ENCODE measurements at places on chromosomes 2 and 18.

- no peak for DNase-seq
Measured at GRCh38 chr2:183614799-183615435, 490.7 kb downstream of the NUP35 start.

- DNase-seq = peak; percentile 28
Measured at GRCh38 chr2:42216694-42217093, 47.5 kb downstream of the EML4 start.

GRCh38 chr18:34880403-34880802, 160.8 kb upstream of the MAPRE2 start:
- no peak for DNase-seq

- no peak for DNase-seq
Measured at GRCh38 chr2:27973592-27973991, 83.1 kb downstream of the BABAM2 start.

DNA sequence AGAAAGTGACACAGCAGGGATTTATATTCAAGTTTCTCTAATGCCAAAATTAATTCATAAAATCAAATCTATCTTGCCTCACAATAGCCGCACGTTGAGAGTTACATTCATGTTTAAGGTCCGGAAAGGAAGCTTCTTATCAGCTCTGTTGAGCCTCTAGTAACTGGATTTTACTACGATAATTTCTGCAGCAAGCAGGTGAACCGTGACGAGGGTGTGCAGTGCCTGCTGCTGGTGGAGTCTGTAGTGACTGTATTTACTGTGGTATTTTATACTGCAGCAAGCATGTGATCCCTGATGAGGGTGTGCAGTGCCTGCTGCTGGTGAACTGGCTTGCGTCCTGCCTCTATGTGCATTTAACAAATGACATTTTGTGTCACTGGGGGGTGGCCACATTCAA, 120.0 kb downstream of the SNTG2 start:
- DNase-seq = no peak

GRCh38 chr2:111227716-111228141, 107.0 kb downstream of the BCL2L11 start:
- DNase-seq = no peak

DNA sequence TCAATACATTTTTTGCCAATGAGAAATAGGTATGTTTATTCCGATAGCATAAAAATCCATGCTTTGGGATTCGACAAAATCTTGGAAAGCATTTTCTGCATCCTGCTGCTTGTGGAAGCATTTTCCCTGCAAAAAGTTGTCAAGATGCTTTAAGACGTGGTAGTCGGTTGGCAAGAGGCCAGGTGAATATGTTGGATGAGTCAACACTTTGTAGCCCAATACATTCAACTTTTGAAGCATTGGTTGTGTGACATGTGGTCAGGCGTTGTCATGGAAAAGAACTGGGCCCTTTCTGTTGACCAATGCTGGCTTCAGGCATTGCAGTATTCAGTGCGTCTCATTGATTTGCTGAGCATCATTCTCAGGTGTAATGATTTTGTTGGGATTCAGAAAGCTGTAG, 764.5 kb downstream of the TRIB2 start:
- peak; percentile 1 for DNase-seq

GRCh38 chr18:62904396-62905285, 189.3 kb downstream of the PHLPP1 start:
- no peak for DNase-seq

DNA sequence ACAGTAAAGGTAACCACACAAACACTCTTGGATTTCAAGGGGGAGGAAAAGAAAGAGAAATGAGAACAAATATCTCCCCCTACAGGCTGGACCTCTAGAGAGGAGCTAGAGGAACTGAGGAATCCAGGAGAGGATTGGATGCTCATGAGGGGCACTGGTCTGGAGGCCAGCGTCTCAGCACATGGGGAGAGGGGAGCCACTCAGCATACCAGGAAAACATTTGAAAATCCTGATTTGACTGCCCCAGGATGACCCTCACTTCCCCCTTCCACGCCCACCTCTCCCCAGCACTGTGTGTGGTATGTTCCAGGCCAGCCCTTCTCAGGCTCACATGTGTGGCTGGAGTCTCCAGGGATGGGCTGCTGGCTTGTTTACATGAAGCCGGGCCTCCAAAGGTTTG, 396.8 kb upstream of the ID2 start:
- DNase-seq = peak; percentile 32

- DNase-seq = peak; percentile 53
Measured at GRCh38 chr2:105873721-105874120, 129.0 kb downstream of the NCK2 start.

DNA sequence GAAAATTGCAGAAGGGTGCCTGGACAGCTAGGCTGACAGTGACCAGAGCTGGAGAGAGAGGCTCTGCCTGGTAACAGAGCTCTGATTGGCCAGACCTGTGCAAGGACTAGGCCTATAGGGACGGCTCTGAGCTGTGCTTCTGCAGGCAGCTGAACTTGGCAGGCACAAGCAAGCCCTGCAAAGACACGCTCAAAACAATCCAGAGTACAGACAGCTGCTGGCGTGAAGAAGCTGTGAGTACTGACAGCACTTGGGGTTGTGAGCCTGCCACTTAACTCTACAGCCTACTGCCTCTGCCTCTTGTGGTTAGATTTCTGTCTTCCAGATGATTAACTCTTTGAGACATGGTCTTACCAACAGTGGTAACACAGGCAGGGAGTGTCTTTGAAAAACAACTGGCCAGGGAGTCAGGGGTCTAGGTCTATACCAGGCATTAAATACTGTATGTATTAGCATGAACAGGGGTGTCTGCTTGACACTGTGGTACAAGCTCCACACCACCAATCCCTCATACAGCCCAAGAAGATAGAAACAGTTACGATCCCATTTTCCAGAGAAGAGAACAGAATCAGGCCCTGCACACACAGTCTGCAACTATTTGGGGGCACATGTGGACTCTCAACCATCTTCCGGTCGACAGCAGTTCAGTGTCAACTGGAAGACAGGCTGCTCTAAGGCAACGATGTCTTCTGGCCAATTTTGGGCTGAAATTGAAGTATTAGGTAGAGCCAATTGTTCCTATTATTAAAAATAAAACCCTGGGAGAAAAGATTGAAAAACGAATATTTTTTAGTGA, 568.4 kb downstream of the TNS1 start:
- peak; percentile 86 for DNase-seq

DNA sequence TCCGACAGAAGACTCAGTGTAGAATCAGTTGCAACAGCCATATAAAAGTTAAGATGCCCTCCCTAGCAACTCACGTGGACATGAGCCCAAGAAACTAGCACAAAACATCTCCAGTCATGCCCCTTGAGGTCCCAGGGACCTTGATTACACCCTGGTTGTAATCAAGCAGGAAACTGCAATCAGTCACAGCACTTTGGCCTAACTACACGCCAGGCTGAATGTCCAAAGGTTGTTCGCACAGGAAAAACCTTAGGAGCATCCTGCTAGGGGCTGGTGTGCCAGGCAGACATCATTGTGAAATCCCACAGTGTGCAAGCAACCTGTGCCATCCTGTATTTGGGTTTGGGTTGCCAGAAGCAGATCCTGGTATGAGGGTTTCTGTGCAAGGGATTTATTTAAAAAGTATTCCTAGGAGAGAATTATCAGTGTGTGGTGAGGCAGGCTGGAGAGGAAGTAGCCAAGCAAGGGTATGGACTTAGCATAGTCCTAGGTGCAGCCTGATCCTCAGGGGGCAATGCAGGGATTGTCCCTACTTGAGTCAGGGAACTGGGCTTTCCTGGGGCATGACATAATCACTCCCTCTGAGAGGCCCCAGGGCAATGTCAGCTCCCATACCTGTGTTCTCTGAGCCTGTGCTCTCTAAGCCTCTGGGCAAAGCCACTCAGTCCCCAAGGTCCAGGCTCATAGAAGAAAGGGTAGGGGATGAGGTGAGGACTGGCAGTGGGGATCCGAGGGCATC, 17.8 kb upstream of the SULT1C2 start:
- DNase-seq = no peak

DNA sequence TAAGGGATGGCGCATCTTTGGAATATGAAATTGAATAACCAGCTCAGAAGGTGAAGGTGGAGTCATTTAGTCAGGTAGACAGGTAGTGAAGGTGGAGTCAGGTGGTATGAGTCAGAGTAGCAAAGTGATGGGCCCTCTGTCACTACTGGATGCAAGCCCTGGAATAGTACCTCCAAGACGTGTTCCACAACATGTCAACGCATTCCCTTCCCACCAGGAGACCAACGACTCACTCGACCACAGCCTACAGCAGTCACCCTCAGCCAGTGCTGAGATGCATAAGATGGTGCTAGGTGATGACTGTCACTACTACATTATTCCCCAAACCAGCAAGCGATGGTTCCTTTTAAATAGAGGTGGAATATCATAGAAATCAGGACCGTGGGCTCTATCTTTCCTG, 6.8 kb downstream of the CPLX4 start:
- DNase-seq = no peak

GRCh38 chr2:102001767-102002142, 10.0 kb downstream of the IL1R2 start:
- DNase-seq = no peak

GRCh38 chr2:162111958-162112850, 38.2 kb upstream of the DPP4 start:
- no peak for DNase-seq

DNA sequence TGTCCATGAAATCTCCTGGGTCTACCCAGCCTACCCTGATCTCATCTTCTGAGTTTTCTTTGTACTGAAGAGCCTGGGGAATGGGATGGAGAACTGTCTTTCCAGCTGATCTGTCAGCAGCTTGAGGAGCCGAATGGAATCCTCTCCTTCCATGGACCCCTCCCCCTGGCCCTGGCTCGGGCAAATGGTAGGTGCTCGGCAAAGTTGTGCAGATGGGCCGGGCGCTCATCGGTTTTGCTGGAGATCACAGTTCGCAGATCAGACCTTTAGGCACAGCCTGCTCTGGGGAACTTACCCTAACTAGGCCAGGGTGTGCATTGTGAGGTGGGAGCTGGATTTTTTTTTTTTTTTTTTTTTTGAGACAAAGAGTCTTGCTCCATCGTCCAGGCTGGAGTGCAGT, 40.4 kb downstream of the LCT start:
- no peak for DNase-seq

GRCh38 chr2:12192762-12193161, 446.3 kb downstream of the LPIN1 start:
- peak; percentile 38 for DNase-seq

- no peak for DNase-seq
Measured at GRCh38 chr2:23525137-23525765, 140.3 kb downstream of the KLHL29 start.

DNA sequence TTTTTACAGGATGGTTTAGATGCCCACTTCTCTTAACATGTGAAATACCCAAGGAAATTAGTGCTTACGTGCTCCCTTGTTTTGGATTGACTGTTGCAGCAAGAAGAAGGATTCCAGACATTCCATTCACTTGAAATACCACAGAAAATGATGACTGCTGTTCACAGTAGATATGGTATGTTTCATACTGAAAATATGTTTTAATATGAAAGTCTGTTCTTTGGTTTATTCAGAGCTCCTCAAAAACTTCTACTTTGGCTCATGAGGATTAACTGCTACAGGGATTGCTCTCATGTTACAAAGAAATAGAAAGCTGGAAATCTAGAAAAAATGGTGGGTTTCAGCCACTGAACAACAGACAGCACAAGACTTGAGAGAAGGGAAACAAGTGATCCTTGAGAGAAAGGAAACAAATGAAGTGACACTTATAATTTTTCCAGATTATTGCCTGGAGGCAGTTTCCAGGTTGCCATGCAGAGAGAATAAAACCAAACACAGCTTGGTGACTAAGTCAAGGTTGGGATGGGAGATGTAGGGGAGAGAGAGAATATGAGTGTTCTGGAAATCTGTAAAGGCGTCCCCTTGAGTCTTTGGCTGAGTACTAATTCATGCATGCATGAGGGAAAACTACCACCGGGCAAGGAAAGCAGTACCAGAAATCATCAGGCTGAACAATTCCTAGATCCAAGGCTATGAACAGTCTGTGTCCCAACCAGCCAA, 348.1 kb downstream of the CLIP4 start:
- no peak for DNase-seq

DNA sequence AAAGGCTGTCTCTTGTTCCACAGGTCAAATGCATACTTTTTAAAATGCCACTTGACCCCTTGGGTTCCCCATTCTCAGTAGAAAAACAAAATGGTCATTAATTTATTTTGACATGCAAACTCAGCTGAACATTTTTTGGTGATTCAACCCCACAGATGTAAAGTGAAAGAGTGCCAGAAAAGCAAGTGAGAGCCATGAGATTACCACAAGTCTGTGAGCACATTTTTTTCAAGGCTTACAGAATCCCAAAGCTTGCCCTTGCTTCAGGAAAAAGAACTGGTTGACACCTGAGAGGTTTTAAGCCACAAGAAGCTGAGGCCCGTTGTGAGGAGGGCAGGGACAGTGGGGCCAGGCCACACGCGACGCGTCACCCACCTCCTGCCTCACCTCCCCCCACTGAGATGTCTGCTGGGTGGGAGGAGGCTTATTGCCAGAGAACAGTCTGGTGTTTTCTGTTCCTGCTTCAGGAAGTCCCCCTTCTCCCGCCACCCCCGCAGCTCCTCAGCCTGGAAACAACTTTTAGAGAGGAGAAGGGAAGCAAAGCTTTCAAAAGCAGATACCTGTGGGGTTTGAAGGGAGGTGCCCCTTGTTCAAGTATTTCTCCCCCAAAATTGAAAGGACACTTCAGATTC, 70.4 kb upstream of the CYP1B1 start:
- peak; percentile 32 for DNase-seq

DNA sequence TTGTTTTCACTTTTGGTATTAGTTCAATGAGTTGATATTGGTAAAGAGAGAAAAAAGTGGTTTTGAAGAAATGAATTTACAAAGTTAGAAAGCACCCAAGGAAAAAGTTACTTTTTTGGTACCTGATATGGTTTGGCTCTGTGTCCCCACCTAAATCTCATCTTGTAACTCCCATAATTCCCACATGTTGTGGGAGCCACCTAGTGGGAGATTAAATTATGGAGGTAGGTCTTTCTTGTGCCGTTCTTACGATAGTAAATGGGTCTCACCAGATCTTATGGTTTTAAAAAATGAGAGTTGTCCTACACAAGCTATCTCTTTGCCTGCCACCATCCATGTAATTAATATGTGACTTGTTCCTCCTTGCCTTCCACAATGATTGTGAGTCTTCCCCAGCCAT, 965.6 kb upstream of the NRXN1 start:
- no peak for DNase-seq

DNA sequence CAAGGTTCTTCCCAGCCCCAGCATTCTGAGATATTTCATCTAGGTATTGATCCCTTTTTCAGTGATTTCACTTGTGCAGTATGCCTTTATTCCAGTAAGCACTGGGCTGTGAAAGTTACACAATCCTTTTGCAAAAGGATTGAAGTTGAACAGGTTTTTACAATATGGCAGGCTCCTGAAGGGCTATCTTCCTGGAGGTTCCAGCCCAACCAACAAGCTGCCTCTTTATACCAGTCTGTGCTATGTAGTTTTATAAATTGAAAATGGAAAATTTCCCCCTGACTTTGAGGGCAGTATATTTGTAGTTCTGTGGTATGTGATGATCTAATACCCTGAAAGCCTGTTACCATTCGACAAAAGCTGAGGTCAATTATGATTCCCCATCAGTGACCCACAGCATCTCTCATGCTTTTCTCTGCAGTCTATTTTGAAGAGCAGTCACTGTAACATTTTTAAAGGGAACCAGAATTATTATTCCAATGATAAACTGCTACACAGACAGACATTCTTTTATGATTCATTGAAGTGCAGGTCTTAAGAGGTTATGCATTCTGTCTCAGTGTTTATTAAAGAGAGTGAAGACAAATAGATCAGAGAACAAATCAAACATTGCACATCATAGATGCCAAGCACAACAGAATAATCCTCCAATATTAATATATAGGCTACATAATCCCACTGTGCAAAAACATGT, 35.2 kb upstream of the STPG4 start:
- DNase-seq = no peak

All from hematopoietic multipotent progenitor cell treated with erythropoietin and hydrocortisone succinate and interleukin-3 and kit ligand, for 4 days (in vitro differentiated cells).